ENCODE measurements at places on chromosomes 4 and X.

DNA sequence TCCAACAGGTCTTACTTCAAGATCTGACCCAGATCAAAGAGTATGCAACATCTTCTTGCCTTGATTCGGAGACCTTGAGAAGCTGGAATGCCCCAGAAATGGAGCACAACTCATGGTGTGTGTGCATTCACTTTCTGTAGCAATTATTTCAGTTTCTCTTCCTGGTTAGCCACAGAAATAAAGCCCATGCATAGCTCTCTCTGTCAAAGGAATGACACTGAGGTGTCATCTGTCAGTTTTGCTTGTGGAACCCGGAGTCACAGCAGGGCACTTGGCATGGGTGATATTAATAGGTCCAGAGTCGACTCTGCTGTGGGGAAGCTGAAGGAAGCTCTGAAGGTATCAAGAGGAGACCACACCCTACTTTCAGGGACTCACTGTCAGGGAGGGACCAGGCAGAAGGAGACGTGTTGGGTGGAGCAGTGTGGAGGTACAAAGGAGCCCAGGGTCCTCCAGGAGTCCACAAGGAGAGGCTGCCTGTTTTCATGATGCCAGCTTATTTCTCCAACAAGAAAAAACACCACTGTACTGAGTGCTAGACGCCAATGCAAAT, 10.7 kb downstream of the CLNK start:
- DNase-seq = no peak

DNA sequence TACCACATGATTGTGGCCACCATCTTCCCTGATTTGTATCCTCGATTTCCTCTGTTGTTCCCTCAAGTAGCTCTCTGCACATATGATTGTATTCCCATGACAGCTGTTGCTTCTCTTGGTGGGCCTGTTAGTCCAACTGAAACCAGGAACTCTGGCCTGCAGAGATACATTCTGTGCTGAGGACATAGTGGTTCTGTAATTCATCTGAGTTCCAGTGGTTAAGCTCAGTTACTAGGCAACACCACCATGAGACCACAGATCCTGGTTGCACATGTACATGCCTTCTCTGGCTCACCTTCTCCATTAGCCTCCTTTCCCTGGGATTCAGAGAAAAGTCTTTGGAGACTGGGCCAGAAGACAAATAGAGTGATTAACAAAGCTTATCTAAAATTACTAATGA, 172.1 kb upstream of the SLC7A11 start:
- DNase-seq = no peak

GRCh38 chr4:99816545-99817308, at the start of gene DAPP1:
DAPP1 (plus strand) TSS chr4:99816827; CDS start chr4:99816914, 87 bp downstream.
- peak; percentile 95 for DNase-seq

- DNase-seq = no peak
Measured at GRCh38 chrX:139475432-139475831, 55.1 kb upstream of the F9 start.

DNA sequence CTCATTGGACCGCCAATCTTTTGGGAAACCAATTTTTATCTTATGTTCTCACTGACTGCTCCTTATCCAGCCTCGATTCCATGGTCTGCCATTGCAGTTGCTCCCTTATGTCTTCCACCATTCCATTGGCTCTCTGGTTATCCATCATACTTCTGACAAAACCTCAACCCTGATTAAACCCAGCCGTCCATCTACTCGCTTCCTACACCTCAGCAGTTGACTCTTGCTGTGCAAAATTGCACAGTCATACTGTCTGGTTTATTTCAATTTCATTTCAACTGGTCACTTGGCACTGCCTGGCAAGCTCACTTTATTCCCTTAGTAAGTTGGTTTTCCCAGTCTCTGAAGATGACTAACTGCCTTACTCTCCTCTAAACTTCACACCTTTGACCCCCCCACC, 26.2 kb downstream of the ARL9 start:
- DNase-seq = no peak

DNA sequence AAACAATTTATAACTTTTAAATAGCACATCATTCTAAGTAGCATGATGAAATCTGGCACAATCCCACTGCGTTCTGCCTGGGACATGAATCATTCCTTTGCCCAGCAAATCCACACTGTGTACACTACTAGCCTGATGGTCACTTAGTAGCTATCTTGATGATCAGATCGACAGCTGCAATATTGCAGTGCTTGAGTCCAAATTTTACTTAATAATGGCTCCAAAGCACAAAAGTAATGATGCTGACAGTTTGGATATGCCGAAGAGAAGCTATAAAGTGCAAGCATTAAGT, 86.6 kb upstream of the NPNT start:
- no peak for DNase-seq

DNA sequence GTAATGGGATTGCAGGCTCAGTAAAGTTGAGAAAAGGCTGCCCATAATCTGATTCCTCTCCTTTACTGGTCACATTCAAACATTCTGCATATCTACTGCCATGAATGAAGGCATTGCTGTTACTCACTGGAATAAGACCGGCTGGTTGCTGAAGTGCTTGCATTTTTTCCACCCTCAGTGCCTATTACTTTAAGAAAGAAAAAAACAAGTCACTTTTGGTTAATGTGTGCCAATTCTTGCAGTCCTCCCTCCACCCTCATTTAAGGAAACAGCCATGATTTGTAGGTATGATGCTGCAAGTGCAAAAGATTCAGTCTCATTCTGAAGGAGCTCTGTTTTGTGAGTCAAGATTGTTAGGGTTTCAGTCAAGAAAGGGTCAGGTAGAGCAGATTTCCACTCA, 94.9 kb downstream of the EMCN start:
- no peak for DNase-seq

- no peak for DNase-seq
Measured at GRCh38 chr4:140851804-140852203, 95.6 kb upstream of the TBC1D9 start.

DNA sequence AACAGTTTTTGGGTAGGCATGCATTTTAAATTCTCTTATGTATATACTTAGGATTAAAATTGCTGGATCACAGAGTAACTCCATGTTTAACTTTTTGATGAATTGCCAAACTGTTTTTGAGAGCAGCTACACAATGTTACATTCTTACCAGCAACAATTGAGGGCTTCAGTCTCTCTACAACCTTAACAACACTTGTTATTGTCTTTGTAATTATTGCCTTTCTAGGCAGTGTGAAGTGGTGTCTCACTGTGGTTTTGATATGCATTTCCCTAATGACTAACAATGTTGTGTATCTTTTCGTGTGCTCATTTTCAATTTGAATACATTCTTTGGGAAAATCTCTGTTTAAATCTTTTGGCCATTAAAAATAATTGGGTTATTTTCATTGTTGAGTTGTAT, 17.3 kb upstream of the F11 start:
- DNase-seq = no peak

- DNase-seq = no peak
Measured at GRCh38 chr4:140257461-140258305, 103.7 kb upstream of the MAML3 start.

DNA sequence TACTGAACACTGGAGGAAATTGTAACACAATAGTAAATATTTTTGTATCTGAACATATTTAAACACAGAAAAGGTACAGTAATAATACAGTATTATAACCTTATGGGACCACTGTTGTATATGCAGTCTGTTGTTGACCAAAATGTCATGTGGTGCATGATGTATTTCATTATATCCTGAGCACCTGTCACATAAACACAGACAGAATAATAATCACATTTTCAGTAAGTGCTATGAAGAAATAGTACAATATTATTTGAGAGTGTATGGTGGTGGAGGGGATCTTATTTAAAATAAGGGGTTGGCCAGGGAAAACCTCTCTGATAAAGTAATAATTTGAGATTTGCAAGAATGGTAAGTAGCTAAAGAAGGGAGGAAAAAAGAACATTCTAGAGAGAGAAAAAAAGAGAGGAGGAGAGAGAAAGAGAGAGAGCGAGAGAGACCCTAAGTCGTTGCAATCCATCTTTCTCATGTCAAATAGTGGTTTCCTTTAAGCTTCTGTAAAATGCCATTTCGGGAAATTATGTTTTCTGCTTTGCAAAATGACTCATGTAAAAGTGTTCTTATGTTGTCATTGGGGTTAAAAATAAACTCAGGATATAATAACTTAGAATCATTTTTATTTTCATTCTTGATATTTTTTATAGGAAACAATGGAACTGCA, 19.3 kb upstream of the CLNK start:
- DNase-seq = no peak

- no peak for DNase-seq
Measured at GRCh38 chrX:12319003-12319519, 180.8 kb downstream of the FRMPD4 start.

GRCh38 chr4:147913137-147913536, 181.2 kb downstream of the ARHGAP10 start:
- no peak for DNase-seq

GRCh38 chr4:158821228-158821971, 52.6 kb downstream of the FNIP2 start:
- DNase-seq = peak; percentile 78

DNA sequence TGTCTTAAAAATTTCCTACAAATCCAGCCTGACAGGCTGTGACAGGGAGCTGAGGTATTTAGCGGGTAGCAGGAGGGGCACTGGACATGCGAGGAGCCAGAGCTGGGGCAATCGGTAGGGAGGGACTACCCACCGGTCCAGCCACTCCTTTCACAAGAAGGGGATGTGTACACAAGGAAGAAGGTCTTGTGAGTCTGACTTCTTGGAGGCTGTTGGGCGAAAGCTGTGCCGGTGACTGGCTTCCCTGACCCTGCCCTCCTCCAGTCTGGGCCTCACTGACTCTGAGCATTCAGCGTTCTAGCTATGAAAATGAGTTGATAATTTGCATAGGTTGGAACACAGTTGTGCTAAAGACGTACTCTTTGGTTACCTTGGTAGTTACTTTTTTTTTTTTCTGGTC, 12.7 kb upstream of the CXCL8 start:
- no peak for DNase-seq
